ENCODE measurements at places on chromosomes 12 and 14. TPM values are rescaled to one million over a fixed set of nuclear protein-coding genes. Genes with fewer than 3 reads are reported as not detected.

OR4E2 gene
- total RNA-seq = not detected

SLCO1B1 gene
- total RNA-seq = not detected

SERPINA10 gene
- total RNA-seq = not detected

CCDC88C gene
- 1.8 TPM for total RNA-seq

ATP5F1B gene
- 462 TPM for total RNA-seq

RNASE7 gene
- total RNA-seq = not detected

FAM177A1 gene
- 48.4 TPM for total RNA-seq

KLHDC1 gene
- 2.6 TPM for total RNA-seq

STYK1 gene
- total RNA-seq = not detected

PIWIL1 gene
- not detected for total RNA-seq

KLHL33 gene
- 0.49 TPM for total RNA-seq

CPNE8 gene
- total RNA-seq = 13.4 TPM

IPO4 gene
- total RNA-seq = 39.0 TPM

KRT78 gene
- not detected for total RNA-seq

BDKRB1 gene
- total RNA-seq = 1.8 TPM

ENDOU gene
- 0.18 TPM for total RNA-seq

PTPN21 gene
- 6.8 TPM for total RNA-seq

POTEG gene
- not detected for total RNA-seq

GALNT9 gene
- 2.2 TPM for total RNA-seq

TMEM119 gene
- total RNA-seq = 1.3 TPM

GPR137C gene
- 0.49 TPM for total RNA-seq

ISM2 gene
- 1.1 TPM for total RNA-seq

AVPR1A gene
- total RNA-seq = not detected

KCNH3 gene
- 0.54 TPM for total RNA-seq
